Stimulated activated naive CD8-positive, alpha-beta T cell treated with anti-CD3 and anti-CD28 coated beads, Interleukin-15, Interleukin-2, amounts not matched to agents 100 U/mL and 50 U/mL, for 24 hours (primary cell): ENCODE measurements at places on chromosomes 3 and 15.
A peak's percentile ranks its signal among the peaks of the same experiment; 100 is the strongest.

DNA sequence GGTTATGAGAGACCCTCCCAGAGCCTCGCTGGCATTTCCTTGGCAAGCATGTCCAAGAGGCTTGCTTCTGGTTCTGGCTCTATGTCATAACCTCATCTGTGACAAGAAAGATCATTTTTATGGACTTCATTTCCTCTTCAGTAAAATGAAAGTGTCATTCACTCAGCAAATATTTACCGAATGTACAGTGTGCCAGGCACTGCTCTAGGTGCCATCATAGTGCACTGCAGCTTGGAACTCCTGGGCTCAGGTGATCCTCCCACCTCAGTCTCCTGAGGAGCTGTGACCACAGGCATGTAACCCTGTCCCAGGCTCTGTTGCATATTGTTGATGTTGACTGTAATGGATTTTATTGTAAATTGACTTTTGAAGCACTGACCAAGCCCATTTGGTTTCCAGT is 18.7 kb upstream of the ITPKA start:
- no peak for DNase-seq

GRCh38 chr15:74829486-74829885 is 3.1 kb downstream of the CPLX3 start:
- no peak for DNase-seq

DNA sequence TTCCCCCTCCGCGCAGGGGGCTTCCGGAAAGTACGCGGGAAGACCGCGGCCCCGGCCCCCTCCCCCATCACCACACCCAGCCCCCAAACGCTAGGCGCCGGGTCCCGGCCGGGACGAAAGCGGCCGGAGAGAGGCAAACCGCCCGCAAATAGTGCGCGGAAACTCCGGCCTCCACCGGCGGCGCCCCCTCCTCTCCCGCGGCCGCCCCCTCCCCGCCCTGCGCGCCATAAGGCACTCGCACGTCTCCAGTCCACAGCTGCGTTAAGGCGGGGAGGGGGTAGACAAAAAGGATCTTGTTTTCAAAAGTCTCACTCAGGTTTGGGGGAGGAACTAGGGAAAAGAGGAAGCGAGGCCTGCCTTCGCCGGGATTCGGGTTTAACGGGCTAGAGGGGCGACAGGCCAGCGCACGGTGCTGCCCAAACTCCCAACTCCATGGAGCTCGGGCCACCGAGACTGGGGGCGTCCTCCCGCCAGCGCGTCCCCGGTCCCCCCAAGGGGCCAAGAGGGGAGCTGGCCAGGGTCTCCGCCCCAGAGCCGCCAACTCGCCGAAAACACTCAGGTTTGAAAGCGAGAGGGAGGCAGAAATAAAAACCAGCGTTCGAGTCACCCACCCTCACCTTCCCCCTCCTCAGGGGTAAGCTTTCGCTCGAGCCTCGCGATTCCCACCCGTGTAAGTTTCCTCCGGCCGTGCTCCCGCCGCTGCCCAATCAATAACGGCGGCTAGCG is 1.8 kb downstream of the ANP32A start:
- peak; percentile 62 for DNase-seq

DNA sequence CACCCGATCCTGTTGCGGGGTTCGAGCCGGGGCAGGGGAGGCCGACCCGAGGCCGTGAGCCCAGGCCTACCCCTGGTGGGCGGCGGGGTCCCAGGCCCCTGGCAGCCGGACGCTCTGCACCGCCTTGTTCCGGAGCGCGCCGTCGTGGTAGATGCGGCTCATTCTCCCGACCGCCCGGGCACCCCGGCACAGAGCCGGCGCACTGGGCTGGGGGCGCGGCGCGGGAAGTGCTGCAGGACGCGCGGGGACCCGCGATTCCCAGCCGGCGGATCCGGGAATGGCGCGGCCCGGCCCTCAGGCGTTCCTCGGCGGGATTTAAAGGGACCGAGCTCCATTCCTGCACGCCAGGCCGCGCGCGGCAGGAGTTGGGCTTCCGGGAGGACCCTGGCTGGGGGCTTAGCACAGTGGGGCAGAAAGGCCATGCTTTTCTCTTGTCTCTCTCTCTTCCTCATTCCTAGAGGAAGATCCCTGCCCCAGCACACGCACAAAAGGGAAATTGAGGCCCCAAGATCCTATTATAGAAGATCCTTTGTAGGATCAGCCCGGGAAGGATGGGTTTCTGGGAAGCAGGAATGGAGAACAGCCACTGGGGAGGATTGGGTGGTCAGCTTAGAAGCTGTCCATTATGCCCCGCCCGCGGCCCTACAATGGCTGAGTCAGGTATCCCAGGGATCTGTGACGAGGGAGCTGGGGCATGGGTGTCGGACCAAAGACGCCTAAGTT is at the start of gene ARPIN:
ARPIN (minus strand) TSS at position 279 of the 723 bp plus-strand sequence; CDS start at position 162, 117 bp downstream.
- DNase-seq: no peak

GRCh38 chr3:118810499-118811035 is 224.1 kb downstream of the IGSF11 start:
- DNase-seq: no peak

- peak; percentile 33 for DNase-seq
Observed at GRCh38 chr3:44058022-44058867, 183.4 kb upstream of the TOPAZ1 start.

DNA sequence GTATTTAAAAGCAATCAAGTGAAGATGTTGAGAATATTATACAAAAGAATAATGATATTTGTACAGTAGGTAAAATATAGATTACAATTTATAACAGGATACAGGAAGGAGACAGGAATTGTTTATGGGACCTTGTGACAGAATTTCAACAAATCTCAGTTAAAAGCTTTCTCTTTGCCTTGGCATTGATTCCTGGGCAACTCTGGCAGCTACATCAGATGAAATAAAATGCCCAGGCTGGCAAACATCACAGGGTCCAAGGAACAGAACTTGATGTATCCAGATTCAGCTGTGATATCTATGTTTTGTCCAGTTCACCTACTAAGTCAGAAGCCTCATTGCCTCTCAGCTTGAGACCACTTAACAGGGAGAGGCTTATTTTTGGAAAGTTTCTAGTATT is 473.1 kb downstream of the MCTP2 start:
- no peak for DNase-seq

DNA sequence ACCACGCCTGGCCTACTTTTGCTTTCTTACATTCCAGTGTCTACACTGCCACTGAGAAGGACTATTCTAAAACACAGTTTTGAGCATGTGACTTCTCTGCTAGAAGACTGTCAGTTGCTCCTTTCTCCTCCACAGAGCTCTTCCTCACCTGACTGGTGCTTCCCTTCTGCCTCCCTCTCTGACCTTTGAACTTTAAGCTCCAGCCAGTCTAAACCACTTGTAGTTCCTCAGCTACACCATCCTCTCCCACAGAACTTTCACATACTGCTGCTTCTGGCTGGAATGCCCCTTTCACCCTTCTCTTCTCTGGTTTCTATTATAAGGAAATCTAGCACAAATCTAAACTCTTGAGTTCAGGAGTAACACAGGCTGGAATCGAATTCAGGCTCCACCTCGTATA is 9.1 kb downstream of the NCEH1 start:
- no peak for DNase-seq
